ENCODE measurements at places on chromosomes 2 and 18.

DNA sequence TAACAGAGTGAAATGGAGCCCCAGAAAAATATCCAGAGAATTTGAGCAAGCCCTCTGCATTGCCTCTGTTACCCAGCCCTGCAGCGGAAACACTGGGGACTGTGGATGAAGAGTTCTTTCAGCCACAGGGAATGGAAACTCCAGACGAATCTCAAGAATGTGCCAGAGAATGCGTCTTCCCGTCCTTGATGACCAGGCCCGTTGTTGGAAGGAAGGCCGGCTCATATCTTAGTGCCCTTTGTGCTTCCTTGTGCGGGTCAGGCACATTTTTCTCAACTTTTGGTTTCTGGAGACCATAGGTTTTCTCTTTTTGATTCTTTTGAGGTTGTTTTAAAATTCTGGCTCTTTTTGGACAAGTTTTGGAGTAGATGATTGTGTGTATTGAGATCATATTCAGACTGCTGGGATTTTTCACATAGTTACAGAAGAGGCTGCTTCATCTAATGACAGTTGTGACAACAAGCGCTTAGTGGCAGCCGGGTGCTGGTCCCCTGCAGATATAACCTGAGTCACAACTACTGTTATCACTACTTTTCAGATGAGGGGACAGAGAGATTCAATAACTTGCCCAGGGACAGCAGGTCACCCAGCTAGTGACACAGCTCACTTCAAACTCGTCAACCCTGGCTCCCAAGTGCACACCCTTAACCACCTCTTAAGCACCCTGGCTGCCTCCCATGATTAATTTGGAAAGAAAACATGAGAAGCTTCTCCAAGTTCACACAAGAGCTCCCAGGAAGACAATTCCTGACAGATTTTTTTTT, 15.7 kb downstream of the MAL start:
- no peak for DNase-seq

DNA sequence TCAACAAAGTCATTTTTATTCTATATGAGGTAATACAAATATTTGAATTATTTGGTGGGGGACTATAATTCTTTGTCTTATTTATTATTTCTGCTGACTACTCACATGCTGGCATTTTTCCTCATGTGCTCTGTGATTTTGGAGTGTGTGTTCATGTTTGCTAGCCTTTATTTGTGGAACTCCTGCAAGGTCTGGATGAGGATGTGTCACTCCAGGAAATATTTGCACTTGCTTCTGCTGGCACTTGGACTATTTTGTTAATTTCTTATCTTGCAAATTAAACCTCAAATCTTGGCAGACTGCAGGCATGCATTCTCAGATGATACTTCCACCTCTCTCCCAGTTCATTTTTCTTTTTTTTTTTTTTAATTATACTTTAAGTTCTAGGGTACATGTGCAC, 34.1 kb downstream of the POLI start:
- DNase-seq, result no peak

DNA sequence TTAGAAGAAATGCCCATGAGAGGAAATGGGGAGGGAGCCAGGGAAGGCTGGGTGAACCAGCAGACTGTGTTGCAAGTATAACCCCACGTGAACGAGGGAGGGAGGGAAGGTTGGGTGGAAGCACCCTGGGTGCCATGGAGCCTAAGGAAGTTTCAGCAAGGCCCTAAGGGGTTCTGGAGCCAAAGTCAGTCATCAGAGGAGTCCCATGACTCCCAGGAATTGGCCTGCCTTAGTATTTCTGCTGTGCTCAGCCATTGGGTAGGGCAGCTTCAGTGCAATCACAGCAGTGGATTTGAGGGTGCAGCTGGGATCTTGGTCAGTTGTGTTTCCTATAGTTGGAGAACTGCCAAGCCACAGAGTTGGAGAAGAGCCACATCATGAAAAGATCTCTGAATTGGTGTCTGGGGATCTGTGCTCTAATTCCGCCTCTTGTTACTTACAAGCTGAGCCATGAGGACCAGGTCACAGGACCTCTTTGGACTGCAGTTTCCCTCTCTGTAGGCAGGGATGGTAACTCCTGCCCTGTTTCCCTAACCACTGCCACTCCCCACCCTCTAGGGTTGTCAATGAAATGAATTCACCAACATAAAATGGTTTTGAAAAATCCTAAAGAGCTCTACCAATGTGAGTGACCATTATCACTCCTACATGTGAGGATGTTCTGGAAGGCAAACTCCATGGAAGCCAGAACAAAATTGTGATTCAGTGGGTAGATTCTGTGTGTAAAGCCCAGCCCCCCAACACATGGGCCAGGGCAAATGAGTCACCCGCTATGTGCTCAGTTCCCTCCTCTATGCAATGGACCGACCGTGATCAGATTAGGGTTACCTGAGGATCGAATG, 108.9 kb downstream of the CLIP4 start:
- DNase-seq, result no peak

DNA sequence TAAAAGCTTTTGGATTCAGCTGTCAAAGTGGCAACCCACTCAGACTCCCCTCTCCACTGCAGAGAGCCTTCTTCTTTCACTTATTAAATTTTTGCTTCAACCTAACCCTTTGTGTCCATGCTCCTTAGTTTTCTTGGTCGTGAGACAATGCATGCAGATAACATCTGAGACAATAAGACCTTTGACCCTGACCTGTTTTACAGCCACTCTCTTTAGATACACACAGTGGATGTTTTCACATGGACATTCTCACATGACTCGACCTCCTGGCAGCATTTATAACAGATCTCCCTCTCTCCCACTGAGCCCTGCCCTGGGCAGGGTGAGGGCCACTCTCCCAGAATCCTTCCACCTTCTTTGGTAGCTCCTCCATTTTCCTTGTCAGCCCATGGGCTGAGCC, 30.4 kb upstream of the IL36G start:
- DNase-seq, result no peak

GRCh38 chr2:226273440-226273839, 526.2 kb downstream of the IRS1 start:
- no peak for DNase-seq

DNA sequence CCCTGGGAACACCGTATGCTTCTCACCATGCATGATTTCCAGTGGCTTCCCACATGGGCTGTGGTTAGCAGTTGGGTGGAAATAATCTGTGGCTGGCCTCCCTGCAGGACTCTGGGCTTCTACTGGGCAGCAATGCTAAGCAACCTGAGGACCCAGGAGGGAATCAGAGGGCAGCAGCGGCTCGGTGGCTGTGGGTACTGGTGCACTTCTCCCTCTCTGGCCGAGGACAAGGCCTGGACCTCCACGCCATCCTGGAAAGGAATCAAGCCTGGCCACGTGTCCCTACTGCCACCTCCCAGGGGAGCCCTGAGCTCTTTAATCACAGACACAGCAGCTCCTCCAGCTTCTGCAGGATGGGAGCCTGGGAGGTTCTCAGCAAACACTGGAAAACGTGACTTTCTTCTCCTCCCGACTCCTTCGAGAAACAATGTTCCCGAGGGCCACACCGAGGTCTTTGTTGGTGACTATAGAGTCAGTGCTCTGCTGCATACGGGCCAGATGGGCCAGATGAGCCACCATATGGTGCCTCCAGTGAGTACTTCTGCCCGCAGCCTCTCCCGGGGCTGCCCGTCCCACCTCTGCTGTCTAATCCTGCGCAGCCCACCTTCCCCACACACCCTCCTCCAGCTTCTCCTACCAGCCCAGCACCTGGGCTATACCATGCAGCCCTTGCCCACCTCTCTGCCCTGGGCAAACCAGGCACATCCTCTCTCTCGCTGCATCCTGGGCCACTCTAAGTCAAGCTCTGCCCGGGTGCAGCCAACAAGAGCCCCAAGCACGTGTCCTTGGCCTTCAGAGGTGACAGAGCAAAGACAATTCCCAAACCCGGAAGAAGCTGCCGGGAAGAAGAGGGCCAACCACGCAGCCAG, 42.8 kb upstream of the OTOS start:
- no peak for DNase-seq

- DNase-seq, result no peak
These were observed 46.6 kb downstream of the PRKRA start for GRCh38 chr2:178404368-178404767.

- no peak for DNase-seq
These were observed 3.9 kb downstream of the GYPC start for GRCh38 chr2:126659562-126660467.

- no peak for DNase-seq
These were observed 72.3 kb upstream of the SESTD1 start for GRCh38 chr2:179336782-179337534.

GRCh38 chr18:77700051-77700450, 450.4 kb downstream of the GALR1 start:
- no peak for DNase-seq

GRCh38 chr2:180891360-180891759, 89.0 kb upstream of the UBE2E3 start:
- DNase-seq, result no peak

GRCh38 chr2:195532255-195532627, 124.8 kb upstream of the SLC39A10 start:
- DNase-seq, result no peak

GRCh38 chr2:119015845-119016244, 73.9 kb downstream of the MARCO start:
- no peak for DNase-seq

DNA sequence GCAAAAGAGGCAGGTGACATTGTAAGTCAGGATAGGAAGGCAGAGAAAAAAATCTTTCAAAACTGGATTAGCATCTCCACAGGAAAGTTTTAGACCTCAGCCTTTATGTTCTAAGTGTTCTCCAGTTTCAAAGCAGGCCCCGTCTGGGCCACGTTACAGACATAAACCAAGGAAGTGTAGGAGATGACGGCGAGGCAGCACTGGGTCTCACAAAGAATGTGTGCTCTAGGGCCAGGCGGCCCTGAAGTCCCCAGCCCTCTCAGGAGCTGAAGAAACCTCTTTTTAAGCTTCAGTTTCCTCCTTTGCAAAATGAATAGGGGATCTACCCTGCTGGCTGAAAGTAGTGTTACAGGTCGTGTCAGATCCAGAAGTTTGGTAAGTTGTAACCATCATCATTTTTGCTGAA, 81.7 kb downstream of the SPRED2 start:
- DNase-seq, result no peak

Data from CD4-positive, alpha-beta T cell treated with Interleukin-1 beta for 1 hour (primary cell).